MM.1S (cell line): ENCODE measurements at places on chromosomes 1 and 21.

- no peak for DNase-seq
These were observed 264.8 kb upstream of the DUSP10 start for GRCh38 chr1:222006715-222007114.

GRCh38 chr1:239995281-239995680, 96.4 kb upstream of the FMN2 start:
- DNase-seq = no peak

DNA sequence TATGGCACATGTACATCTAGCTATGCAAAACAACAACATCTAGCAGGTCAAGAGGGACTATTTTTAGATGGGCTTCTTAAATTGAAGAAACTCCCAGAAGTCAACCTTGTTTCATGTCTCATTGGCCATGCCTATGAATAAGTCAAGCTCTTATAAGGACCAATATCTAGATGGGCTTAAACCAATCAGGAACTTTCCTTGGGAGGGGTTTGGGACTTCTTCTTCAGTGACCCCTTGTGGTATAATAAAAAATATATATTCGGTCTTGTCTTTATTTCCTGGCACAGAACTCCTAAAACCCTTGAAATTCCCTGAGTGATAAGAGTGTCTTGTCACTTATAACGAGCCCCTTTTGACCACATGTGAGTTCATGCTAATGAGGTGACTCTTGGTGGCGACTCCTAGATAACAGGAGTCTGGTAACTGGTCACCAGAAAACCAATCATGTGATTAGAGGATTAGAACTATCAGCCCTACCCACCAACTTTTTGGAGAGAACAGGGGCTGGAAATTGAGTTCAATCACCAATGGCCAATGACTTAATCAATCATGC, 218.3 kb downstream of the HHIPL2 start:
- DNase-seq = no peak

GRCh38 chr21:31671931-31672330, 12.4 kb downstream of the SOD1 start:
- no peak for DNase-seq

DNA sequence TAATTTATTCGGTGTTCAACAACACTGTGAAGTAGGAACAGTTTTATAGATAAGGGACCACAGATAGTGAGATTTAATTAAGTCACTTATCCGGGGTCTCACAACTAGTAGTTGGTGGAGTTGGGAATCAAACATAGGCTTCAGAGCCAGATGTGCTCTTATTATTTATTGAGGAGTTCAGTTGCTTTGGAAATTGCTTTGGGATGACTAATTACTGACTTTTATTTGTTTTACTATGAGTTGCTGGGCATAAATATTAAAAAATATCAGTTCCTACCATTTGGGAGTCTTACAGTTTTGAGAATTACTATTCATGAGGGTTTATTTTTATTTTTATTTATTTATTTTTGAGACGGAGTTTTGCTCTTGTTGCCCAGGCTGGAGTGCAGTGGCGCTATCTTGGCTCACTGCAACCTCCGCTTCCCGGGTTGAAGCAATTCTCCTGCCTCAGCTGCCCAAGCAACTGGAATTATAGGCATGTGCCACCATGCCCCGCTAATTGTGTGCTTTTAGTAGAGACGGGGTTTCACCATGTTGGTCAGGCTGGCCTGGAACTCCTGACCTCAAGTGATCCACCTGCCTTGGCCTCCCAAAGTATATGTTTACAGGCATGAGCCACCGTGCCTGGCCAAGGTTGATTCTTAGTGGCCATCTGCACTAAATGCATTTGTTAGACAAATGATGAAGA, 27.7 kb downstream of the THRAP3 start:
- no peak for DNase-seq
